ENCODE measurements at places on chromosomes 7 and 10.

- no peak for DNase-seq
Measured at GRCh38 chr7:19587291-19587690, 121.5 kb downstream of the POLR1F start.

DNA sequence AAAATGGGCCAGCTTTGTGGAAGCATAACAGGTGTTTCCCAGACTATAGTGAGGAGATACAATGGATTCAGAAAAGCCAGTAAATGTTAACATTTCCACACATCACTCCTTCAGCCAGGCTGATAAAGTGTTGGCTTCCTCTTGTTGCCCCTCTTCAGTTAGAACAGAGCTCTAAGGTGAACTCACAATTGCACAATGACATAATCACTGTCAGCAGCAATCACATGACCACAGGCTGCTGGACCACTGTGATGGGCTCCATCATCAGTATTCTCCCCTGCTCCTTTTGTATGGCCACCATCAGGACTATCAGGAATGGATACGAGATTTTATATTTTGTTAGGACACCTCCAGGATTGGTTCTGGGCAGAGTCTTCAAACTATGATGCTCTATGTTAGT is 849.4 kb upstream of the GHITM start:
- DNase-seq: no peak

- DNase-seq: no peak
Measured at GRCh38 chr10:93812659-93813338, 55.1 kb downstream of the LGI1 start.

DNA sequence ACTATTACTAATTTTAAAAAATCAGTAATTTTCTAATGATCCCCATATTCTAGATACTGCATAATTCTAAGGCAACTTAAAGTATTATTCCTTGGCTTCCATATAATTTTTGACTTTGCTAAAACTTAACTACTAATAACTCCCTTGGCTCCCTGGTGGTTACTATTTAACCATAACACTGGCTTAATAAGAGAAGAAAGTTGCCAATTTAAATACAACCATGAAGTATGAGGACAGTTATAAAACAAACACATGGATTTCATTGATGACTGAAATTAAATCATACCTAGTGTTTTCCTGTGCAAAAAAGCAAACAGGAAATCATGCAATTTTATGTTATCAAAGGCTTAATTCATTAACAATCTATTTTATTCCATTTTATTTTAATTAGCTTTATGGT is 1073.9 kb downstream of the GRM8 start:
- no peak for DNase-seq

DNA sequence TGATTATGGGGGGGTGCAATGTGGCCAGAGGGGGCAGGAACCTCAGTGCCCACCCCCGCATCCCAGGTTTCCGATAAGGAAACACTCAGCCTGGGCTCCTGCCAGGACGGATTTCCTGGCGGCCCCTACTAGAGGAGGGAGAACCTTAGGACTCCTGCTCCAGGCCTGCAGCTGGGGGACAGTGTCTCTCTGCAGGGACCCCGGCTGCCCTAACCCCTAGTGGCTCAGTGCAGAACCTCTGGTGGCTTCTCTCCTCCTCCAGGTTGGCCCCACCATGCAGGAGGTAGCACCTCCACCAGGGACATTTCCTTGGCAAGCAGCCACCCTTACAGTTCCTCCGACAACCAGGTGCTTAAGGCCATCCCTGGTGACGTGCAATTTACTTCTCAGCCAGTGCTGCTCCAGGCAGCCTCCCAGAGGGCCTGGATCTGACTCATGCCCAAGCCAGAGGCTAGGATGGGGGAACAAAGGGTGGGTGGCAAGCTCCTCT is 31.9 kb downstream of the SH2B2 start:
- DNase-seq: no peak

DNA sequence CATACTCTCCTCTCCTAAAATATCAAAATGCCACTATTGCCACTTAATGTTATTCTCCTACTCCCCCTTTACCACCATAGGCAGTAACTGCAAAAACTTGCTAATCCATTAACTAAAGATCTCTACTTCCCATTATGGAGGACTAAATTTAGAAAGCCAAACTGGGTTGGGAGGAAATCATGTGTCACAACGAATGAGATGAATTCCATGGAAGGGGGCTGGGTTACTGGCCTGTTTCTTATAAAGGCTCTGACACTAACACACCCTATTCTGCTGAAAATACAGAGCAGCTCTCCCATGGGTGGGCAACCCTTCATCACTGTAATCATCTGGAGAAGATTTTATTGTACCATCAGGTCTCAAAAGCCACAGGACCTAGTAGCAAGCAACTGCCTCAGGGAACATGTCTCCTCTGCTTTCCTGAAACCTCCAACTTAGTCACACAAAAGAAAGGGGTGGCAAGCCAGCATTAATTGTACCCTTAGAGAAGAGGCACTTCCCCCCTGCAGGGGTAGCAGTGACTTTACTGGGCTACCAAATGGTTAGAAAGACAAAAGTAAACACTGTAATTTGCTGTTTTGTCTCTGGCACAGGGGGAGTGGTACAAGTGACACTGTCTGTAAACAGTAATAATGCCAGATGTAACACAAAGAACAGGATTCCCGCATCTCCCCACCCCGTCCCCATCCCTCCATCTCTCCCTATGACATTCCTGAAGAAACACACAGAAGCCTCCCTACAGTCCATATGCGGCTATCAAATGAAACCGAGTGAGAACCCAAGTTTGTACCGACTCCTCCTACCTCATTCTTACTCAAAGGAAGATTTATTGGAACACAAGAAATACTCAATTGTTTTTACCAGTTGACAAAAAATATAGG is 81.6 kb downstream of the ARMH3 start:
- no peak for DNase-seq

DNA sequence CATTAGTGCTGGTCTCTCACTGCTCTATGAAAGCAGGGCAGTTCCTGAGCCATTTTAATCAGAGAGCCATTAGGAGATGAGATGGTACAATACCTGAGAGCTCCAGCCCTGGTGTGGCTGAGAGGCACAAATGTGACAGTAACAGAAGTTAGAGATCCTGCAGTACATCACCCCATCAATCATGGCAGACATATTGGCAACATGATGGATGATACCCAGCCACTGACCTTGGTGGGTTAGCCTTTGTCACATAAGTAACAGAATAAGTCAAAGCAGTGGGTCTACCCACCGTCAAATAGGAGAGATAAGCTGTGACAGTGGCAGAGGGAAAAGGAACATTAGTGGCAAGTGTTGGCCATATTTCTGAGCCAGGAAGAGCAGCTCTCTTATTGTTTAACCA is 53.3 kb upstream of the NXPH1 start:
- DNase-seq: no peak

- no peak for DNase-seq
Measured at GRCh38 chr10:114917927-114918672, 19.9 kb upstream of the TRUB1 start.

- no peak for DNase-seq
Measured at GRCh38 chr7:33946094-33946699, 40.9 kb downstream of the BMPER start.

- DNase-seq: no peak
Measured at GRCh38 chr7:135789956-135790355, 41.3 kb upstream of the FAM180A start.

DNA sequence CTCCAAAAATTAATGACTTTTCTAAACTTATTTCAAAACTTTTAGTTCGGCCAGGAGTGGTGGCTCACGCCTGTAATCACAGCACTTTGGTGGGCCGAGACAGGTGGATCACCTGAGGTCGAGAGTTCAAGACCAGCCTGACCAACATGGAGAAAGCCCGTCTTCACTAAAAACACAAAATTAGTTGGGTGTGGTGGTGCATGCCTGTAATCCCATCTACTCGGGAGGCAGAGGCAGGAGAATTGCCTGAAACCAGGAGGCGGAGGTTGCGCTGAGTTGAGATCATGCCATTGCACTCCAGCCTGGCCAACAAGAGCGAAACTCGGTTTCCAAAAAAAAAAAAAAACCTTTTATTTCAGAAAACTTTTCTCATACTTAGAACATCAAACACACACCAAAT is 8.3 kb downstream of the NAMPT start:
- no peak for DNase-seq

DNA sequence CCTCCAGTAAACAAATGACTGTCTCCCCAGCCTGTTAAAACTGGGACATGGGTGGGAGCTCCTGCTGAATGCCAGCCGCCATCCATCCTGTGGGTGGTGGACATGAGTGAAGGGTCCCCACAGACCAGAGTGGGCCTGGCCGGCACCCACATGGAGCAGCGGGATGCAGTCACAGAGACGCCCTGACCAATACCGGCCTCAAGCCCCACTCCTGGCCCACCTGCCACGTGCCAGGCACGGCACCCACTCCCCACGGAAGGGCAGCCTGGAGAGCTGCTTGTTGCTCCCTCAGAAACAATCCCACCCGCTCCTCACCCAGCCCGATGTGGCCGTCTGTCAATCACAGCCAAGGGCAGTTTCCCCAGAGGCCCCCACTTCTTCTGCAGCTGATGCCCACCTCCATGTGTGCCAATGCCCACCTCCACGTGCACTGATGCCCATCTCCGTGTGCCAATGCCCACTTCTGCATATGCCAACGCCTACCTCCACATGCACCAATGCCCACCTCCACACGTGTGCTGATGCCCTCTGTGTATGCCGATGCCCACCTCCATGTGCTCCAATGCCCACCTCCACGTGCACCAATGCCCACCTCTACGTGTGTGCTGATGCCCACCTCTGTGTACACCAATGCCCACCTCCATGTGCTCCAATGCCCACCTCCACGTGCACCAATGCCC is 42.8 kb upstream of the DNAAF5 start:
- DNase-seq: no peak

DNA sequence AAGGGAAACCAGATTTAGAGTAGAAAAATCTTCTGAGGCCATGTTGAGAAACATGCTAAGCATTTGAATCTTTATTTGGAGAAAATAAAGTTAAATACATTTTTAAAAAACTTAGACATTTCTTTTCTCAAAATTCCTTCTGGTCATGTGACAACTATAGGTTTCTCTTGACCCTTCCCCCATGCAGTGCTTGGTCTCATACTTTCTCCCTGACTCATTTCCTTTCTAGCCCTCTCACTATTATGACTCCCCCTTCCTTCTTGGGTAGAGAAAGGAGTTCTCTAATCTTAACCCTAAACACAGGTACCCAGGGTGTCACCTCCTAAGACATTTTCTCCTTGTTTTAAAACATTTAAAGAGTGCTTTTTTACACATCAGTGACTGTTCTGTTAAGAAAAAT is 179.5 kb upstream of the TMEM106B start:
- no peak for DNase-seq

DNA sequence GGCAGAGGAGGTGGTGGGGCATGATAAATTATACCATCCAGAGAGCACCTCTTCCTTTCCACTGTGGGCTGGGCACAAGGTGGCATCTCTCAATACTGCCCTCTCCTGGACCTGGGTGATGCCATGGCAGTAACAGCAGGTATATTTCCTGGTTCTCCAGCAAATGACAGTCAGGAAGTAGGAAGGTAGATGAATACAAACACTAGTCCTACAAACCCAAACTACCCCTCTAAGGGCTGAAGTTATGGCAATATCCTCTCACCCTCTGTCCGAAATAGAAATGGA is 1004.9 kb downstream of the KCNMA1 start:
- no peak for DNase-seq

DNA sequence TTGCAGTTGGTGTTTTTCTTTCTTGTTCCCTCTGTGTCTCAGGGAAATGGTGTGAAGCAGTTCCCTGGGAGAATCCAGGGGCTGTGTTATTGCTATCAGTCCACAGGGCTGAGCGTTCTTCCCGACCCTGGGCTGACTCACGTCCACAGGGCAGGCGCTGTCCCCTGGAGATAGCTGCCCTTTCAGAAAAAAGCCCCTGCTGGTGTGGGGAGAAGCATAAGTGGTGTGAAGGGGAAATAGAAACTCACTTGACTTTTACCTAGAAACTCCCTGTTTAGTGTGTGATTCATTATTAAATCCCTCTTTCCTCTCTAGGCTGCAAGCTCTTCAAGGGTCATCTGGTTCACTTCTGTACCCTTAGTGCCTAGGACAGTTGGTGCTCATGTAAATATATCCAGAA is 63.3 kb upstream of the SMNDC1 start:
- DNase-seq: no peak

DNA sequence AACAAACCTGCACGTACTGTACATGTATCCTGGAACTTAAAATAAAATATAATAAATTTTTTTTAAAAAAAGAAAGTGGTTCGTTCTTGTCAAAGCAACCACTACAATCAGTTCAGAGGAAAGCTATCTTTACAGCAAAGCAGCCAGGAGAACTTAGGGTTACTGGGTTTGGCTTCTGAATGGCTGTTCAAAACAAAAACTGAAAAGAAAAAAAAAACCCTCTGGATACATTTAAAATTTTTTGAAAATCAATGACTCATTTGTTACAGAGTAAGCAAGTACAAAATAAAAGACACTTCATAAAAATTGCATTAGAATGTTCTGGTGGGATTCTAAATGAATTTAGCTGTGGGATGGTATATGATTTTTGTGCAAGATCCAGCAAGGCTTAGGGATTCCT is 28.6 kb upstream of the ADD3 start:
- no peak for DNase-seq

- DNase-seq: no peak
Measured at GRCh38 chr10:62382831-62383230, 8.7 kb downstream of the ZNF365 start.

- DNase-seq: no peak
Measured at GRCh38 chr7:83808982-83809381, 160.0 kb upstream of the SEMA3E start.

- no peak for DNase-seq
Measured at GRCh38 chr10:132687893-132688579, 97.9 kb downstream of the NKX6-2 start.

- no peak for DNase-seq
Measured at GRCh38 chr7:47042669-47043068, 539.2 kb downstream of the TNS3 start.

- no peak for DNase-seq
Measured at GRCh38 chr7:1536743-1537534, 6.4 kb downstream of the MAFK start.

GRCh38 chr7:140657891-140658290 is 14.9 kb upstream of the ADCK2 start:
- DNase-seq: no peak

DNA sequence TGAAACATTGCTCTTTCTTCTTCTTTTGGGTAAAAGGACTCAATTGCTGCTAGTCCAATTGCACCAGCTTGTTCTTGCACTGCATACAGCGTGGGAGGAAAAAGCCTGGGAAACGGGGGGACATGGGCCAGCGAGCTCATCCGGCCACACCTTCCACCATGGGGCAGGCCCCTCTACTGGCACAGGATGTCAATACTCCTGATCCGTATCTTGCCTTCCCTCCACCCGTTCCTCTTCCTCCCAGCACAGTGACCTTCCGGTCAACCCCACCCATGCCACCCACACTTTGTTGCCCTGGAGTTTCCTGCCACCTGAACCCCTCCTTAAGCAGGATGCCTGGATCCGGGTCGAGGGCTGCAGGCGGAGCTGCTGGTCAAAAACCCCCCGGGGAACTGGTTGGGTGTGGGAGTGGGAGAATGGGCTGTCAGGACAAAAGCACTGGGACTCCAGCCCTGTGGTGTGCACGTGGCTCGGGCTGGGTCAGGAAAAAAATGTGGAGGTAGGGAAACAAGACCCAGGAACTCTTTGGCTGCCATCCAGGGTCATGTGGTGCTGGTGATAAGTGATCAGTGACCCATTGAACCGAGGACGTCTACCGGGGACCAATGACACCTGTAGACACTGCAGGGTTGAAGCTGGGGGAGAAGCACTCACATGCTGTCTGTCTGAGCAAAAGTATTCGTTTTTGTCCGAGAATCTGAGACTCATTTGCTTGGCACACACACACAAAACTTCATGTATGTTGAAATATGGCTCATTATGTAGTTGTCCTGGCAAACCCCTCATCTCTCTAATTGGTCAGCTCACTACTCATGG is 8.1 kb downstream of the IL2RA start:
- no peak for DNase-seq

GRCh38 chr10:124756156-124756903 is 12.2 kb upstream of the FAM53B start:
- DNase-seq: no peak

Measured in nucleus accumbens (tissue), 56 donors.